ENCODE measurements at places on chromosomes 5 and 9.

DNA sequence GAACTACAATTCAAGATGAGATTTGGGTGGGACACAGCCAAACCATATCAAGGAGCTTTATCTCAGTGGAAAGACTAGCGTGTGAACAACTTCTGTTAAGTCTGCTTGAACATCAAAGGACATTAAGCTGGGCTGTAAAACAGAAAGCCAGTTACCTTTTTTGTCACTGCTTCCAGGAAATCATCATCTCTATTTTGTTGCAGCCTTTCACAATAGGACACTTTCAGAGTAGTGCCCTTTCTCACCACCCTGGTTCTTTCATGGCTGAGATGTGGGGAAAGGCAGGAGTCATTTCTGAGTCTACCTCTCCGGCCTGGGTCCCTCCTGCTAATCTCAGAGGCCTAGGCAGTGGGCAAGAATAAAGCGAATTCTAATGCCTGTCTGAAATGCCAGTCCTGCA is 96.2 kb upstream of the PPP1R2B start:
- no peak for DNase-seq

DNA sequence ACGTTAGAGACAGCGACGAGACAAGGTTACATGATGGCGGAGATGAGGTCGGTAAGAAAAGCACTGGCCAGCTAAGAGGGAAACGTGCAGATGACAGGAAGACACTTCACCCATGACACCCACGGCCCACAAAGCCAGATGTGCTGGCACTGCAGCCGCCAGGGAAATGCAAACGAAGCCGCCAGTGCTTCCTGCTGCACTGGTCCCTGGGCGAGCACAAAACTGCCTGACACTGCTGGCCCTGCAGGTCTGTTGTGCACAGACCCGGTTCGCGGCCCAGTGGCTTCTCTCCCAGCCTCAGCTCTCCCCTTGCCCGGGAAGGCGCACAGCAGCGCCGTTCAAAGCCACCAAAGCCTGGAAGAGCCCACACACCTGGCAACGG is 20.3 kb downstream of the QSOX2 start:
- peak; percentile 11 for DNase-seq

DNA sequence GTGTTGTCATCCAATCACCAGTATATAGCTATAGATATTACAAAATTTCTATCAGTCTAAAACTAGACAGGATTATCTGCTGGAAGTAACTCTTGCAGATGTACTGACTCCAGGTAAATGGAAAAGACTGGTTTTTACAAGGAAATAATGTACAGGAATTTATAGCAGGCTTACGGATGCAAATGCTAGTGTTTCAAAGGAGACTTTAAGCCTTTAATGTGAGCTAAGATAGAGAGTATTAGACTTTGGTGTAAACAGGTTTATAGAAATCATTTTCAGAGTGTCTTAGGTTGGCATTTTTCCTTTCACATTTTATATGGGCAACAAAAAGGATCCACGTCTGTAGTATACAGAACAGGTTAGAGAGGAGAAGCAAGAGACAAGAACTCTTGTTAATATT is 16.1 kb downstream of the ZNF608 start:
- no peak for DNase-seq

GRCh38 chr9:4193391-4193790 is 106.5 kb downstream of the GLIS3 start:
- no peak for DNase-seq

DNA sequence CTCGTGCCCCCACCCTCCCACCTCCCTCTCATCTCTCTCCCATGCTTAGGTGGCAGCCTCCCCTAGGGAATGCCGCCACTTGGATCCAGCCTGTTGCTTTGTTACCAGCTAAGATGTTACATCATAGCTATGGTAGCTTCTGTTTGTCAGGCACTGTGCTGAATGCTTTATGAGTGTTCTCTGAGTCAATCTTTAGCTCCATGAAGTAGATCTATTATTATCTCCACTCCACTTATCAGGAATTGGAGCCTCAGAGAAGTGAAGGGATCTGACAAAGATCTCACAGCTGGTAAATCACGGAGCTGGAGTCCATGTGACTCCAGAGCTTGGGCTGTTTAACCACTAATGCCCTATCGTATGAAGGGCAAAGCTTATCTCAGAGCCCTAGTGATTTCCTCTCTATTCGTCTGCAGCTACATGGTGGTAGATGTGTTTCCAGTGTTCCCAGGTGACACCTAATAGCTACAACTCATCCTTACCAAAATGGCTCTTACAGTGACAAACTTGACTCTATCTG is 54.1 kb downstream of the GARNL3 start:
- DNase-seq, result no peak

GRCh38 chr9:113215132-113215531 is 5.9 kb downstream of the FKBP15 start:
- DNase-seq, result no peak

DNA sequence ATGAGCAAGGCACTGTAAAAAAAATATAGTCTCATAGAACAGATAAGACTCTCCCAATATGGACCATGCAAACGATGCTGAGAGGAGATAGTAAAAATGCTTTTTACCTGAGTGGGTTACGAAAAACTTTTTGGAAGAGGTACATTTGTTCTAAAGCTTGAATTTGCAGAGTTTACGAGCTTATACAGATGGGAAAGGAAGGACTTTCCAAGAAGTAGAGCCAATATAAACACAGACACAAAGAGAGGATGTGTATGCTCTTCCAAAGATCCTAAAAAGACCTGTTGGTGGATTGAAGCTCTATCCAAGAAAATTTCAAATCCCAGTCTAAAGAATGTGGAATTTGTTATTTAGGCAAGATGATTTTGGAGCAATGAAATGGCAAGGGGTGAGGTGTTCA is 127.1 kb upstream of the SLCO6A1 start:
- no peak for DNase-seq

DNA sequence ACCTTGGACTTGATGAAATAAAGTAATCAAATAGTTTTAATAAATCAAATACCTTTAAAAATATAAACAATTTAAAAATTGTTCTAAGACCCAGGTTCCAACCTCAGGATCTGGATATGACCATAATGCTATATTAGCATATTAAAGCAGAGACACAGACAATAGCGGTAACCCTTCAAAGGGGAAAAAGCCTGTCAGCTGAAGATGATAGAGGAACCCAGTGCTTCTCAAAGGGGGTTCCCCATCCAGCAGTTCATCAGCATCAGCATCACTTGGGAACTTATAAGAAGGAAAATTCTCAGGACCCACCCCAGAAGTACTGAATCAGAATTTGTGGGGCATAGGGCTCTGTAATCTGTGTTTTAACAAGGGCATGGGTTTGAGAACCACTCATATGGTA is 519.6 kb downstream of the RAB3C start:
- no peak for DNase-seq

- DNase-seq, result no peak
Observed at GRCh38 chr9:81552581-81552991, 136.8 kb downstream of the TLE1 start.

GRCh38 chr5:135367076-135367475 is 32.0 kb downstream of the MACROH2A1 start:
- no peak for DNase-seq

- DNase-seq, result no peak
Observed at GRCh38 chr9:74449060-74449459, 48.1 kb upstream of the RORB start.

DNA sequence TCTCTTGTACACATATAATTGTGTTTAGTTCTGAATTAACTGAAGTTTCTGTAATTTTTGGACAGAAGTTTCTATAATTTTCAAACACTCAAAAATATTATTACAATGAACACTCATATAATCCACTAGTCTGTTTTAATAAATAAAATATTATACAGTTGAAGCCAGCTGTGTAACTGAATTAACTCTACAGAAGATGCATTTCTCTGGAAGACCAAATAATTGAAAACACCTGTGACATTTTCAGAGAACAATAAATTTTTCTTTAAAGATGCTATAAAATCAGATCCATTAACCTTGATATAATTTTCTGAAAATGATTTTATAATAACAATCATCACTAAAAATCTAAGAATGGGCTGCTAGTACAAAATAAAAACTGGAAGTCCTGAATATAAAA is 14.7 kb downstream of the NADK2 start:
- no peak for DNase-seq

DNA sequence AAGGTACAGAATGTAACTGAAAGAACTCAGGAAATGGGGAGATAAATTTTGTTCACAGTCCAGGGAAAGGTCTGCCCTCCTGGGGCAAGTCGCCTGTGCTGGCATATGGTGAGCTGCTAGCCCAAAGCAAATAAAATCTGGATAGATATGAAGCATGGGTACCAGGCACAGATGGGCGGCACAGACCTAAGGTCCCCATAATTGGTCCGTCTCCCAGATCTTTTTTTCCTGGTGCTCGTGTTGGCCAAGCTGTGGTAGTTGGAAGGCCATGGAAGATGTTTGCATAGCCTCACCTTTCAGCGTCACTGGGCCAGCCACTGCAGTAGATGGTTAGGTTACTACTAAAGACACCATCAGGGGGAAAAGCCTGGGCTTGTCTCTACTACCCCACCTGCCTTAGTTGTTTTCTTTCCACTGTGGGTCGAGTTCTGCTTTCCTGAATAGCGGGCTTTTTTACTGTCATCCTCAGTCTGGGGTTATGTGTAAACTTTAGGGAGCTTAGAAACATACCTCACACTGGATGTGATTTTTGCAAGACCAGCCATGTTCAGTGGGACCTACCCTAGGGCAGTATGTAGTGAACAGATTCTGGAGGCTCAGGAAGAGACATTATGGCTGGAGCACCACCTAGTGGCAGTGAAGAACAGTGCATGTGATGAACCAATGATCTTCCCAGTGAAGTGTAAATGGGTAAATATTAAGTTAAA is 24.2 kb upstream of the GLRX start:
- peak; percentile 50 for DNase-seq

DNA sequence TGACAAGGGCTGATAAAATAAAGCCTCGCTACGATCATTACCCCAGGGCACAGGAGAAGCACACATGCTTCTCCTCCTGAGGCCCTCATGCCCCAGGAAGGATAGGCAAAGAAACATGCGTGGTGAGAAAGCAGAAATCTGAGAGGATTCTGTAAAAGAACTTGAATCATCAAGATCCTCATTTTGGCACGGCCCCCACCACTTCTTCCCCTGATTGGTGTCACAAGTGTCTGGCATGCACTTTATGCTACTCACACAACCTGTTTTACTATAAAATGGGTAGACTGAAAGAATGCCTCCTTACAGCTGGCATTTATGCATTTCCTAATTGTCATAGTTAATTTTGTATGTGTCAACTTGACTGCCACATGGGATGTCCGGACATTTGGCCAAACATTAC is 32.1 kb downstream of the PCA3 start:
- DNase-seq, result no peak

DNA sequence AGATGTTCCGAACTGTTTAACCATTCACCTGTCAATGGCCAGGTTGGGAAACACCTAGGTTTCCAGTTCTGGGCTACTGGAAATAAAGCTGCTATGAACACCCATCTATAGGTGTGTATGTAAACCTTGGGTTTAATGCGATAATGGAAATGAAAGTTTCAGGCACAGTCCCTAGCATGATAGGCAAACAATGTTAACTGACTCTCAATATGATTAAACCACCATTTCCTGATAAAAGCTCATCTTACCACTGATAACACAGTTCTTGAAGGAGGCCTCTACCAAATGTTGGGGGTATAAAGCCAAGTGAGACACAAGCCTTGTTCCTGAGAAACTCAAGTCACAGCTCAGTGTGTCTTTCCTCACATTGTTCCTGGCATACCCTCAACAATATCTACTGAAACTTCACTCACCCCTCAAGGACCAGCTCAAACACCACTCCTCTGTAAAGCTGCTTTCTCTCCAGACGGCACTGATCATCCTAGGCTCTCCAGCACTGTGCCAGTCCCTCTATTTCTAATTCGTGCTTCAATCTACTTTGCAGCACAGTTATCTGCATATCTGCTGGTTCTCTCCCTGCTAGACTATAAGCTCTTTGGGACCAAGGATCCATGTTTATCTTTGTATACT is 15.8 kb downstream of the RAB14 start:
- no peak for DNase-seq

GRCh38 chr9:124768750-124769548 is 2.2 kb downstream of the NR6A1 start:
- DNase-seq, result no peak

GRCh38 chr9:137544176-137544760 is 5.9 kb downstream of the PNPLA7 start:
- DNase-seq, result no peak

GRCh38 chr9:14574173-14574572 is 119.1 kb downstream of the ZDHHC21 start:
- no peak for DNase-seq

DNA sequence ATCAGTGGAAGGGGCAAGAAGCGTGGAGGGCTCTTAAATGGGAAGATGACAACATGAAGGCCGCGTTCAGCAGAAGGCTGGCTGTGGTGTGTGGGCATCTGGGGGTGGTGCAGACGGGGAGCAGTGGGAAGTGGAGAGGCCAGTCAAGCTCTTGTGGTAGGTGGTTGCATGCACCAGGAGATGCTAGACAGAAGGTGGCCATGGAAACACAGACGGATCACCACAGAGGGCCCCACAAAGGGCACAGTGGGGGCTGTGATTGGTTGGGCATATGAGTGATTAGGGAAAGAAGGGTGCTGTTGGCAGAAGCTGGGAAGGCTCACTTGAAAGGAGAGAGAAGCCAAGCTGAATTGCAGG is 14.7 kb downstream of the MTMR12 start:
- DNase-seq, result no peak

DNA sequence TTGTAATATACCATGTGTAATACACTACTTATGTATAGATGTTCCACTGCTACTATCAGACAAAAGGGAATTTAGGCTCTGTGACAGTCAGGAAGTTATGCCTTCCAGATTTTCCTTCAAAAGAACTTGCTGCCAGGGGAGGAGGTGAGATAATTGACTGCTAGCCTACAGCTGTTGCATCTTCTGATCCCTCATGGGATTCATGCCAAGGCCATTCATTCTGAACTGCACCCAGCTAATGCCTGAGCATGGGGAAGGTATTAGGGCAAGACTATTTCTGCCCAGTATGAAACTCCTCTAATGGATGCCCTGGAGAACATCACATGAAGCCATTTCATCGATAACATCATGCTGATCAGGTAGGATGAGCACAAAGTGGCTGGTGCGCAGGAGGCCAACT is 746.5 kb upstream of the ZNF608 start:
- DNase-seq, result no peak

GRCh38 chr5:136191304-136192014 is 1.5 kb downstream of the SMIM32 start:
- no peak for DNase-seq

GRCh38 chr5:1322955-1323802 is 21.7 kb downstream of the CLPTM1L start:
- no peak for DNase-seq

DNA sequence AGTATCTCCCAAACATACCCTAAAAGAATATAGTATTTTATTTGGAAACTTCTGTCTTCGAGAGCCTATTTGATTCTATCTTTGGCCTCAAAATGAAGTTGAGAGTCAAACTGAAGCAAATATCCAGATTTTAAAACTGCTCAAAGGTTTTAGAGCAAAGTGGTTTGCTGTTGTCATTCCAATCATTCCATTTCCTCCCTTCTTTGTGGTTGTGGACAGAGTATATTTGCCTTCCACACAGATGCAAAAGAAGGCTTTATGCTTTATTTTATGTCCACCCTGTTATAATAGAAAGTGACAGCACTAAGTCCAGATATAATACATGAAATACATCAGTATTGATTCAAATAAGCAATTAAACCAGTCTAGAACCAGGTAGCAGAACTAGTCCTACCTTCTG is 12.4 kb downstream of the GZMK start:
- DNase-seq, result no peak

GRCh38 chr9:72210522-72210921 is 61.3 kb downstream of the GDA start:
- no peak for DNase-seq

Measured in activated effector memory CD4-positive, alpha-beta T cell treated with Interleukin-2 at 50 U/mL for 16 hours (primary cell).